ENCODE measurements at places on chromosomes 16 and 17.
A peak's percentile ranks its signal among the peaks of the same experiment; 100 is the strongest.

GRCh38 chr16:23435500-23435899 lies 17.5 kb downstream of the COG7 start:
- DNase-seq, result peak; percentile 56

DNA sequence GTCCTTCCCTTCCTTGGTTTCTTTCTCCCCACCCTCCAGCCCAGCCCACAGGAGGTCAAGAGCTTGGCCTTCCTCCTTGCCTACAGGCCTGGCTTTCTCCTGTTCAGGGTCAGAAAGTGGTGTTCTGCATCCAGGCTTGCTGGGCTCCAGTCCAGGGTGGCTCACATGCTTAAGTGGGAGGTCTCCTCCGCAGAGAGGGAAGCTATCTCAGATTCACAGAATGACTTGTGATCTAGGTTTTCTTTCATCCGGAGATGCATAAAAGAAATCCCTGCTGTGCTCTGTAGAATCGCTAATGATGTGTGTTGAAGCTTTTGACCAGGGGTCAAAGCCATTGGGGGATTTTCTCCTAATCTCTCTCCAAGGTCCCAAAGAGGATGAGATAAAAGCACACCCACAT lies 382.3 kb upstream of the EEF2KMT start:
- DNase-seq, result no peak

GRCh38 chr16:80150978-80151721 lies 389.6 kb upstream of the DYNLRB2 start:
- no peak for DNase-seq

- no peak for DNase-seq
These were observed 32.5 kb downstream of the EPN2 start for GRCh38 chr17:19269641-19270040.

DNA sequence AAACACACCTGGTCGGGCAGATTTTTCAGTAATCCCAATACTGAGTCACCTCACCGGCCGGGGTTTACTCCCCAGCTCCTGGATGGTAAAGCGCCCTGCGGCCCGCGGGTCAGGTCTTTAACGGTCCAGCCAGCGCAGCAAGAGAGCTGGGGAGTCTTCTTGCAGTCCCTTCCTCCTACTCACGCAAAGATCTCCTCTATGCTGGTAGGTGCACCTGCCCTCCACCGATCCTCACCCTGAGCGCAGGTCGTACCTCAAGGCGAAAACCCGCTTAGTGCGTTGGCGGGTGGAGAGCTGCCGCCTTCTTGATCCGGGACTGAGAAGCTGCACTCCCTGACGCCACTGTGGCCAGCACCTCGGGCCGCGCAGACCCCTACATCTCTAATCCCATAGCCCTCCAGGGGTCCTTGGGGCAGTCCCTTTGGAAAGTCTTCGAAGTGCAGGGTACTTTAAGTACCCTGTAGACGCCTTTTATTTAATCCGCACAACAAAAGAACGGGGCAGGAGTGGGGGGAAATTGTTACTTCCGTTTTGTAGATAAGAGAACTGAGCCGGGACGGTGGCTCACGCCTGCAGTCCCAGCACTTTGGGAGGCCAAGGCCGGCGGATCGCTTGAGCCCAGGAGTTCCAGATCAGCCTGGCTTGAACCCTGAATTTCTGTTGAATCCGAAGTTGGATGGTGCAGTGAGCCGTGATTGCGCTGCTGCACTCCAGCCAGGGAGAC lies 10.4 kb upstream of the HOXB13 start:
- no peak for DNase-seq

- DNase-seq, result no peak
These were observed 20.7 kb downstream of the MMP15 start for GRCh38 chr16:58046054-58046881.

GRCh38 chr16:83917152-83918120 lies 18.5 kb downstream of the MLYCD start:
- DNase-seq, result no peak

GRCh38 chr17:29210879-29211278 lies 30.7 kb upstream of the MYO18A start:
- no peak for DNase-seq

DNA sequence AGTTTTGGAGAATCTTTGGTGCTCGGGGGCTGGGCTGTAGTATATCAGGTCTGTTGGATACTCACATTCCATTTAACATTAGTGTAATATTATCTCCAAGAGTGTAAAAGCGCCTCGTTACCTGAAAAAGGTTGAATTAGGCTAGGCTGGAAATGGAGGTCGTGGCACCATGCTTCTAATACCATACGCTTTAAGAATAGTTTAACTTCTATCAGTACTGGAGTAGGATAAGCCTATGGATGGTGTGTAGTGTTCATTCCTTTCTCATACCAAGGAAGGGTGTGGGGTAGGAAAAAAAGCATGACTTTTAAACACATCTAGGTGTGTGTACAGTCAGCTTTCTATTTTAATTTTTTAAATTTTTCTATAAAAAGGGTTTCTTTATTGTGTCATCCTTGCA lies 2.0 kb downstream of the SRCAP start:
- no peak for DNase-seq

DNA sequence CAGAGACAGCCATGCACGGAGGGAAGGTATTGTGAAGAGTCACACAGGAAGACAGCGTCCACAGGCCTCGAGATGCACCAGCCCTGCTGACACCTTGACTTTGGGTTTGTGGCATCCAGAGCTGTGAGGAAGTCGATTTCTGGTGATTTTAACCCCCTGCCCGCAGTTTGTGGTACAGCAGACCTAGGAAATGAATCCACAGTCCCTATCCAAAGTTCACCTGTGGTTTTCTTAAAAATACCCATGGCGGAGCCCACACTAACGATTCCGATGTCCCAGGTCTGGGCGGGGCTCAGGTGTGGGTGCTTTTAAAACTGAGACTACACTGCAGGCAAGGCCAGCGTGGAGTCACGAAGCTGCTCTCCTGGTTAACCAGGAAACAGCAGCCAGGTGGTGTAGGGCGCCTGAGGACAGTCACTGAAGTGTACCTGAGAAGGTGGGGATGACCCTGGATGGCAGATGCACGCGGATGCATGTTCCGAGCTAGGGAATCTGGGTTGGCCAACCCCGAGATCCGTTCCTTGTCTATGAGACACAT lies 14.4 kb upstream of the MEAK7 start:
- DNase-seq, result peak; percentile 76

- DNase-seq, result no peak
These were observed 99.1 kb downstream of the ADAMTS18 start for GRCh38 chr16:77335652-77336234.

DNA sequence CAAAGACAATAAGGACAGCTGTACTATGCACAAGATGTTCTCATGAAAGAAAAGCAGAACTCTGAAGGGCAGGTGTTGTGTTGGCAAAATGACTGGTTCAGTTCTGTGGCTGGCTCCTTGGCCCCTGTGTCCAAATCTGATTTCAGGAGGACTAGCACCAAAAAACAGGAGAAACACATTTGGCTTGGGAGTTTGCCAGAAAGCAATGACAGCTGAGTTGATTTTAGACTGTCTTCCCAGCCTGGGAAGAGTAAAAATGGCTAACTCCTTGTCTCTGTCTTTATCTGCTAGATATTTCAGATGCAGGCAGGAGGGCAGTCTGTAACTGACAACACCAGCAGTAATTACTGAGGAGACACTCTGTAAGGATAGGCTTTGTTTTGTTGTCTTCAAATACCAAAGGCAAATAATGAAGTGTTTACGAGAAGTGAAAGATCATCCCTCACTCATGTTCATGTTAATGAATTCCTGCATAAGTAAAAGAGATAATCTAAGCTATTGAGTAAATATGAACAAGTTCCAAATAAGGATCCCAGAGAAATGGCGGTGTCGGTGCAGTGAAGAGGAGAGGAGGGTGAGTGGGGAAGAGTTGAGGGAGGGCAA lies 989.0 kb downstream of the CDH11 start:
- no peak for DNase-seq

All from CD4-positive, alpha-beta T cell treated with Interferon alpha-2 for 1 hour (primary cell).